ENCODE measurements at places on chromosomes 11 and 22.
A peak's percentile ranks its signal among the peaks of the same experiment; 100 is the strongest.

- no peak for DNase-seq
Observed at GRCh38 chr22:35212009-35212408, 45.3 kb upstream of the HMGXB4 start.

DNA sequence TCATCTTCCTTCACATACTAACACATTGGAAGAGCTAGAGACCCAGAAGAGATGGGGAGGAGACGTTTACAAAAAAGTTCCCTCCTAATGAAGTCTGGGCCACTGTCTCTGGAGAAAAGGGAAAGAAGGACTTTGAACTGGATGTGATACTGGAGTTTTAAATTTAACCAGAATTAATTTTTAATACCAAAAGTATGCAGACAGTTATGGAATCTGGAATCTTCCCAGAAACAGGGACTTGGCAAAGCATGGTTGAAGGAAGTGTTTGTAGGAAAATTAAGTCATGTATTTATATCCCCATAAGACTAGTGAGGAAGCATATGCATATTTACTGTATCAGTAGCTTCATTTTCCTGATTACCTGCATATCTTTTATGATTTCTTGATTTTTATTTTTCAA lies 215.5 kb downstream of the TTC28 start:
- DNase-seq, result no peak

DNA sequence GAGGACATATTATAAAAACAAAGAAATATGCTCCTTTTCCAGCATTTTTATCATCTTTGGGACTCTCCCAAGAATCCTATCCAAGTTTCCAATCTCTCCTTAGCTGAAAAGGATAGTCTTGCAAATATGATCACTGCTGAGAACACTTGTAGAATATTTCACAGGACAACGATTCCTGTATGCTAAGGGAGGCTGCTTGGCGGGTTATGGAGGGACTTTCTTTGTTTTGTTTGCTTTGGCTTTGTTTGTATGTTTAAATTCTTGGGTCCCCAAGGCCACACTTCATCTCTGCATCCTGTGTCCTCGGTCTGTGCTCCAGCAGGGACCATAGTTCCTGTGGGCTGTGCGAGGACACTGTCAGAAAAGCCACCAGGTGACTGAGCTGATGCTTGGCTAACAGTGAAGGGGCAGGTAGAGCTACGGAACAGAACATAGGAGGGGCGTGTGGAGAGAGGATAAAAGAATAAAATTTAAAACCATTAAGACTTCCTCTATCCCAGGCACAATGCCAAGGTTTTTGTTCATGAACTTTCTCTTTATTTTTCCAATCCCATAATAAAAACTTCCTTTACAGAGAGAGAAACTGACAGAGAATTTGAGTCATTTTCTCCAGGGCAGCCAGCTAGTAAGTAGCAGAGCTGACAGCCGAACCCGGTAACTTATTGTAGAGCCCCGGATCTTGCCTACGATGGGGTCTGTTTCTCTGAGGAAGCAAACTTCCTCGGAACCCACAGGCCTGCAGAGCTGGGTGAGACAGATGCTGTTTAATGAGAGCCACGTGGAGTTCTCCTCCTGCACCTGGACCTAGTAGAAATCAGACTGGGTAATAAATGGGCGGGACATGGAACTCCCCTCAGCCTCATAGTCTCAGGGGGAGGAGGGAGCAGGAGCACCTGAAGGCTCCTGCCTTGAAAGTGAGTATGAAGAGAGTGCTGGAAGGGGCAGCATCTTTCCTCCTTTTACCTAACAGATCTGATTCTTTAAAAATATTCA lies at the start of gene IZUMO1R:
IZUMO1R (plus strand) TSS at position 615 of the 993 bp plus-strand sequence. CDS start 1,057 bp downstream, outside the sequence.
- DNase-seq, result no peak

DNA sequence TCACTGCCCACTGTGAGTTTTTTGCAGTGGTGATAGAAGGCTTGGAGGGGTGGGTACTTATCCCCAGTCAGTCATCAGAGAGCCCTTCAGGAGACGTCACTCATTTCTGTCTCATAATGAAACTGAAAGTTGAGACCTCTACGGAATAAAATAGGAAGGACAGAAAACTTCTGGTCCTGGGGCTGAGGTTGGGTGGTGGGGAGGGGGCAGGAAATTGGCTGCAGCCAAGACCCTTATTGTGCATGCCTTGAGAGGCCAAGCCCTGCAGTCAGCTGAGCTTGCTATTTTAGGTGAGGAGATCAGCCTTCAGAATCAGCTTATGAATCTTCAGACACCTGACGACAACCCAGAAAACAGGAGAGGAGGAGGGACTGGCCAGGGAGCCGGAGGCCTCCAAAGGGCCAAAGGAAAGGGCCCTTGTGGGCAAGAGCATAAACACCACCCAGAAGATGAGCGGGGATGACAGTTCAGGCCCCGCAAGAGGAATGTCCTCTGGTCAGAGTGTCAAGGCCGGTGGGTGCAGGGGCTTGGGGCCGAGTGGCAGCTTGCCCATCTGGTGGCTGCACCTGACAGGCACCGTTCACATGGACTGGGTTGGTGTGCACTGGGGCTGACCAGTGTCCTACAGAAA lies 17.9 kb upstream of the ADA2 start:
- DNase-seq, result no peak

- no peak for DNase-seq
Observed at GRCh38 chr11:86637988-86638387, 34.4 kb downstream of the ME3 start.

GRCh38 chr11:13016415-13016814 lies 7.3 kb downstream of the RASSF10 start:
- DNase-seq, result no peak

DNA sequence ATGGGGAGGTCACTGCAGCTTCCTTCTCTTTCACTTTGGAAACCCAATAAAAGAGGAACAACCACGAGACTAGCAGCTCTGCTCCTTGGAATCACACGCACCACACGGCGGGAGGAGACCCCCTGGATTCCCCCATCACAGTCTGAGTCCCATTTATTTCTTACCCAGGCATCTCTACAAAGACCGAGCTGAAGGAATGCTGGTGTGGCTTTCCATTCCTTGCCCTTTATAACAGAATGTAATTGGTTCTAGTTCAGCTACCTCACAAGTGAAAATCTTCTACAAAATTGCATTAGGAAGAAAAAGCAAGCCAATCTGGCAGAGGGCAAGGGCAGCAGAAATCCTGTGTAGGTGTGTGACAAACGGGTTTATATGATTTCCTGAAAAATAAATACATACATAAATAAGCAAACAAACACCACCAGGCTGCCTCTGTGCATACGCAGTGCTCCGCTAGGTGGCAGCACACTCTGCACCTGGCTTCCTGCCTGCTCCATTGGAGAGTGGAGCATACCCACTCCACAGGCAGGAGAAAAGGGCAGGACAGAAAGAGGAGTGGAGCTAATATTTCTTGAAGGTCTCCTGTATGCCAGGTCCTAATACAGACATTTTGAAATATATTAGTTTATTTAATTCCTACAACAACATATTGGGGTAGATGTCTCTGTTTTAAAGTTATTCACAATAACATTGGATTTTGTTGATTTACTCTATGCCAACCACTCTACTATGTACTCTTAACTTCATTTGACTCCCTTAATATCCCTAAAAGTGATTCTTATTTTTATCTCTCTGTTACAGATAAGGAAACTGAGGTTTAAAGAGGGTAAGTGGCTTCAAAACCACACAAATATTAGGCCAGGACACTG lies 673.1 kb downstream of the KCNA4 start:
- DNase-seq, result no peak

GRCh38 chr11:87628026-87628580 lies 547.1 kb downstream of the RAB38 start:
- no peak for DNase-seq

GRCh38 chr11:93841446-93841845 lies 9.0 kb downstream of the VSTM5 start:
- no peak for DNase-seq

- DNase-seq, result no peak
Observed at GRCh38 chr11:45948356-45948755, 25.9 kb downstream of the LARGE2 start.

DNA sequence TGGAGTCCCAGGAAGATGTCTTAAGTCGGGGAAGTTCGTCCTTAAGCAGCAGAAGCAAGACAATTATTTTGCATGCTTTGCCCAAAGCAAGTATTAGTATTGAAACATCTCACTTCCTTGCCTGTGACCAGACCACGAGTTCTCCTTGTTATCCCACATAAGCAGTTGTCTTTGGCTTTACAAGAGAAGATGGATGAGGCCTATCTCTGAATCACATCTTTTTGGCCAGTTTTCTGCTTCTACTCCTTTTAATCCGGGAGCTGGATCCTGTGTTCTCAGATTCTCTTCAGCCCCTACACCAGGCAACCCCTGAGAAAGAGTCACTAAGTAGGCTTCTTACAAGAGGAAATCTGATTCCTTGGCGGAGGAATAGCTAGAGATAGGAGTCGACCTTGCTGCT lies 2.1 kb downstream of the SYT9 start:
- DNase-seq, result no peak

- DNase-seq, result no peak
Observed at GRCh38 chr11:111344032-111344431, 35.0 kb downstream of the POU2AF1 start.

- DNase-seq, result no peak
Observed at GRCh38 chr11:58525037-58525614, 17.2 kb upstream of the OR5B21 start.

- no peak for DNase-seq
Observed at GRCh38 chr22:20589614-20590476, 82.4 kb downstream of the MED15 start.

- DNase-seq, result no peak
Observed at GRCh38 chr11:12506404-12506921, 129.1 kb downstream of the PARVA start.

- peak; percentile 93 for DNase-seq
Observed at GRCh38 chr11:62709247-62710000, 1.9 kb downstream of the GNG3 start.

GRCh38 chr11:103547024-103547423 lies 437.8 kb downstream of the DYNC2H1 start:
- DNase-seq, result no peak

GRCh38 chr11:39361557-39361956 lies 2097.9 kb downstream of the LRRC4C start:
- no peak for DNase-seq

DNA sequence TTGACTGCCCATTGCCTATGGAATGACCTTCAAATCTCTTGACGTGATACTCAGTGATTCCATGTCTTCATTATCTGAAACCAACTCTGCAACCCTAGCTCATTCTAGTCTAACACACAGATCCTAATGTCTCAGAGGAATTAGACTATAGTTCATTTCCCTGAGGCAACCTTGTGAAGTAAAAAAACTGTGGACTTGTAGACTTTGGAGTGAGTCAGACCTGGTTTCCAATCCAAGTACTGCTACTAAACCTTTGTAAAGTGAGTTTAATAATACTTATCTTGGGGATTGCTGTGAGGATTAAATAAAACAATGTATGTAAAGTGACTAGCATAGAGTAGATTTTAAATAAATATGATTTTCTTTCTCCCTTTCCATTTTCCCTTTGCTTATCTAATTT lies 226.1 kb downstream of the BLID start:
- DNase-seq, result no peak

GRCh38 chr22:46137218-46137766 lies 13.0 kb upstream of the PPARA start:
- no peak for DNase-seq

DNA sequence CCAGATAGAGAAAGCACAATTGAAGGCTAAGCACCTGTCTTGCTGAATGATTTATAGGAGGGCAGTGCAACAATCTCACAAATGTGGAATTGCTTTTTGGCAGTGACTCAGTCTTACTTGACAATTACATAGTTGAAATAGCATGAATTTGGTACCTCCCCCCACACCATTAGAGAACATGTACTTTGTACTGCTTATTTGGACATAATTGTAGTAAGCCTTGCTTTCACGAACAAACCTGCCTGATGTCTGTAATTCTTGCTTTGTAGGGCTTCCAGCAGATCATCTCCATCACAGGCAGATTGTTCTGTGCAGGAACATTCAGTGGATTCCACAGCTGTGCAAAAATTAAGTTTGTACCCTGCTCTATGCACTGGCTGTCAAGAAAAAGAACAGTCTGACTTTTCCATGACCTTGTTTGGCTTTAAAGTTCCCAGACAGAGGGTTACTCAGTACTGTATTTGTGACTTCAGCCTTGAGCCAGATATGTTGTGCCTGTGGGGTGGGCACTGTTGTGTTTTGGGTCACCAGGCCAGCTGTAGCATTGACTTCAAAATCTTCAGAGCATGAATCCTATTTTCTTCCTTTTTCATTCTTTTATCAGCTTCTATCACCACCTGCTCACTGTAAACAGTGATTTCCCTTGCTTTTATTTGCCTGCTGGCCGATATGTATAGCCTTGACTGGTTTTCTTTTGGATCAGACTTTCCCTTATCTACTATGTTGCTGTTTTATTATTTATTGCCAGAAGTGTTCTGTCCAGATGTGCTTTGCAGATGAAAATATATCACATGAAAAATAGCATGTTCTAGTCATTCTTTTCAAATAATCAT lies 941.0 kb upstream of the CHORDC1 start:
- no peak for DNase-seq

DNA sequence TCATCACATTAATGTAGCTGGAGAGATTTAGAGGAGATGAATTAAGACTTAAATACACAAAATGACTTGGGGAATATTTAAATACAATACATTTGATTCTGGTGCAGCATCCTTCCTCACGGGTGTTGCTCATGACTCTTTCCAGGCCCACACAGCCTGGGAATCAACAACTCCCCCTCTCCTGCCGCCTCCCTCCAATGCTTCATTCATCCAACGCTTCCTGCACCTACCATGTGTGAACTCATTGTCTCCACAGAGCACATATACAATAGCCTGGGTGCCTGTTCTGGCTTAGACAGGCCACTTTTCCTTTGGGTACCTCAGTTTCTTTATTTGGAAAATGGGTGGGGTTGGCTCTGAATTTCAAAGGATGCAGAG lies 476.9 kb upstream of the CADM1 start:
- no peak for DNase-seq

- no peak for DNase-seq
Observed at GRCh38 chr11:6197466-6198200, 1.4 kb upstream of the OR52W1 start.

- DNase-seq, result no peak
Observed at GRCh38 chr11:58731819-58732218, at the start of gene GLYAT. Gene GLYAT, minus strand, starts transcription at chr11:58731943. Its CDS starts 7,447 bp downstream, at chr11:58724496.

DNA sequence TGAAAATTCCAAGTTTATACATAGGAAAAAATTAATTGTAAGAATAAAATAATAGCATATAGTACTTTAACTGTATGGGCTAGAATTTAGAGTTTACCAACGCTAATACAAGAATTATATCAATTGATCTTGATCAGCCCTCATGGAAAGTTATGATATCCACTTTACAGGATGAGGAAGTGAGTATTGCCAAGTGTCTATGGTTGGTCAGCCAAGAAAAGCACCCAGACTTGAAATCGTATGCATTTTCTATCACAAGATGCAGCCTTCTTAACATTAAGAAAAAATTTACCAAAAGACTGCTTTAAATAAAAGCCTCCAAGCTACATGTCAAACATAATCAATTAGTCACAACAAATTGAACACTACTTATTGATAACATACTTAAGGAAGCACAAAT lies 53.0 kb downstream of the DDI1 start:
- DNase-seq, result no peak

GRCh38 chr11:121929581-121929980 lies 186.4 kb downstream of the BLID start:
- no peak for DNase-seq

Measured in stimulated activated CD4-positive, alpha-beta T cell treated with anti-CD3 and anti-CD28 coated beads, TNF-alpha, amount 100 ng/mL, for 4 hours (primary cell).